Vagina (tissue), 2 donors: ENCODE measurements at places on chromosomes 6 and 20. TPM values are rescaled to one million over a fixed set of nuclear protein-coding genes. Genes with fewer than 3 reads are reported as not detected.

The ATP6V1G2 gene
- total RNA-seq = 5.4 TPM

DNA sequence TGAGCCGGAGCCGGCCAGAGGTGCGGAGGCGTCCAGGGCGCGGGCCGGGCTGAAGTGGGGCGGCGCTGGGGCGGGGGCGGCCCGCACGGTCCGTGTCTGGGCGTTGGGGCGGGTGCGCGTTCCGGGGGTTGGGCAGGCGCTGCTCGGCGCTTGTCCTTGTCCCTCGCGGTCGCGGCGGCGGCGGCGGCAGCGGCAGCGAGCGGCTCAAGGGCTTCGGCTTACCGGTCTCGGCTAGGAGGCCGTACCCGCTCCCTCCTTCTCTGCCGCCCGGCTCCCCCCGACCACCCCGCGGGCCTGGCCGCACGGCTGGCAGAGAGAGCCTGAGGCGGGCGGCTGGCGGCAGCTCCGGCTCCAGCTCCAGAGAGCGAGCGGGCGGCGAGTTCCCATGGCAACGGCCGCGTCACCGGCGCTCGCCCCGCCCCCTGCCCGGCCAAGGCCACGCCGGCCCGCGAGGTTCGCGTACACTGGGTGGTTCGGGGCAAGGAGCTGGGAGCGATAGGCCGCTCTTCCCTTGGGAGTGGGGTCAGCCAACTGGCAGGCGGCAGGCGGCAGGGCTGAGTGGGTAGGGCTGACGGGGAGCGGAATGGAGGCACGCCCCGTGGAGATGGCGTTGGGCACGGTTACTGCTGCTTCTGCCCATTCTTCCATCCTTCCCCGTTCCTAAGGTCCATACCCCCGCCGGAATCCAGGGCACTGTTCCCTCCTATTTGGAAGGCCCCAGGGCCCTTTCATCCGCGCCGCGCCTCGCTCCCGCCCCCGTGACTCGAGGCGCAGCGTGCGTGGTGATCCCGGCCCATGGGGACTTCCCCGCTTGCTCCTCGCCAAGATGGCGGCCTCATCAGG lies at the start of gene LRRC73:
Gene LRRC73 (minus strand): TSS at position 363 of the 843 bp plus-strand sequence. CDS start 561 bp downstream, outside the sequence.
- peaks cover 36% of the 10 kb centered on the region for H3K4me1 ChIP-seq
- H3K27me3 ChIP-seq = no peaks in the 10 kb centered on the region
- no peak for DNase-seq

DNA sequence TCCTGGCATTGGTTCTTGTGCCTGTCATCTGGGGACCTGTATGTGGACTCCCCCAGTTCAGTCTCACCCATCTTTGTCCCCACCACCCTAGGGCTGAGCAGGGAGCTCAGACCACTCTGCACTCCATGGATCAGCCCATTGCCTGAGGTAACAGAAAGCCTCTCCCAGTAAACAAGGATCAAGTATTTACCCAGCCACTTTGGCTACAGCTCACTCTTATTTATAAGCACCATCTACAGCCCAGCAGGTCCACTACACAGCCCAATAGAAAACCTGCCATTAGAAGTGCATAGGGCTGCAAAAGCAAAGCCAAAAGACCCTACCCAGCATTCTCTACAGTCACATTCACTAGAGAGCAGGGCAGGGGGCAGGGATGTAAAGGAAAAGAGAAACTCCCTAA lies 335.0 kb upstream of the SYNCRIP start:
- H3K4me3 ChIP-seq = no peak overlapping the region
- H3K27ac ChIP-seq = no peak overlapping the region

- no peaks in the 10 kb centered on the region for H3K4me1 ChIP-seq
- H3K4me3 ChIP-seq = no peak overlapping the region
- H3K27ac ChIP-seq = no peak overlapping the region
- H3K27me3 ChIP-seq = no peaks in the 10 kb centered on the region
- no peak for DNase-seq
Observed at GRCh38 chr6:131916847-131917246, 34.3 kb downstream of the CCN2 start.
